ENCODE measurements at places on chromosomes 6 and 20.

- DNase-seq: no peak
Observed at GRCh38 chr20:63224412-63225081, 8.6 kb upstream of the YTHDF1 start.

DNA sequence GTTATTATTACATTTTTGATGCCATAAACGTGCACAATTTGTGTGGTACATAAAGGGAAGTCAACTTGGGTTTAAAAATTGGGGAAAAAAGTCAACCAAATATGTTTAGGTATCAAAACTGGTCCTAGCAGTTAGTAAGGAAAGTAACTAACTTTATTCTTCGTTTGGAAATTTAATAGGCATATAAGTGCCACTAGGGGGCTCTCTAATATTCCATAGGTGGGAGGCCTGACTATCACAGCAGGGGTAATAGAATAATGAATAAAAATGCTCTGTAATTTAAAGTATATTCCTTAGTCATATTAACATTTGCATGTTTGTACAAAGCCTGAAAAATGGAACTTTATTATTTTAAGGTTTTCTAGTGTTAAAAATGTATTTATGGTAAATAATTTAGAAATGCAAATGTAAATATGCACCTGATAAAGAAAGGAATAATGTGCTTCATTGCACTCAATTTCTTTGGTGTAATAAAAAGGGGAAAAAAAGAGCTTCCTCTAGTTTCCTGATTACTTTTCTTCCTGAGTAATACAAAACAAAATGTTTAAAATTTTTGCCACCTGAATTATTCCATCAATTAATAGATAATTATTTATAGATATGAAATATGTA is 125.7 kb upstream of the HDAC2 start:
- no peak for DNase-seq

- DNase-seq: no peak
Observed at GRCh38 chr20:31906001-31906400, 35.6 kb downstream of the TTLL9 start.

DNA sequence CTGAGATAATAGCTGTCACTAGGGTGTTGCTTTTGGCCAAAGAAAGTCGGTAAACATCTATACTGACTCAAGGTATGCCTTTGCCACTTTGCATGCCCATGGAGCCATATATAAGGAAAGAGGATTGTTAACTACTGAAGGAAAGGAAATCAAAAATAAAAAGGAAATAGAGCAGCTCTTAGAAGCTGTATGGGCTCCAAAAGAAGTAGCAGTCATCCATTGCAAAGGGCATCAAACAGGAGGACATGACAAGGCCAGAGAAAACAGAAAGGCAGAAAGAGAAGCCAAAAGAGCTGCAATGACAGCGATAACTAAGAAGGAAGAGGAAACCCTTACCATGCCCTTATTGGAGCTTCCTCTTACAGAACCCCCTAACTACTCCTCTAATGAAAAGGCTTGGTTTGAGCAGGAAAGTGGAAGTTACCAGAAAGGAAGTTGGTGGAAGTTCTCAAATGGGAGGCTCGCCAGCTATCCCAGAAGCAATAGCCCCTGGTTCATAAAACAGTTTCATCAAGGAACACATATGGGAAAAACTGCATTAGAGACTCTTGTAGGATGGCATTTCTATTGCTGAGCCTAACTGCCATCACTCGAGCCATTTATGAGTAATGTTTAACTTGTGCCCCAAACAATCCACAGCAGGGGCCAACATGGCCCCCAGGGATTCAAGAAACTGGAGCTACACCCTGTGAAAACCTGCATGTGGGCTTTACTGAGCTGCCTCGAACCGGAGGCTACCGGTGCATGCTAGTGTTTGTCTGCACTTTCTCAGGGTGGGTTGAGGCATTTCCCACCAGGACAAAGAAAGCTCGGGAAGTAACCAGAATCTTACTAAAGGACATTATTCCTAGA is 7.0 kb downstream of the IL22RA2 start:
- no peak for DNase-seq

DNA sequence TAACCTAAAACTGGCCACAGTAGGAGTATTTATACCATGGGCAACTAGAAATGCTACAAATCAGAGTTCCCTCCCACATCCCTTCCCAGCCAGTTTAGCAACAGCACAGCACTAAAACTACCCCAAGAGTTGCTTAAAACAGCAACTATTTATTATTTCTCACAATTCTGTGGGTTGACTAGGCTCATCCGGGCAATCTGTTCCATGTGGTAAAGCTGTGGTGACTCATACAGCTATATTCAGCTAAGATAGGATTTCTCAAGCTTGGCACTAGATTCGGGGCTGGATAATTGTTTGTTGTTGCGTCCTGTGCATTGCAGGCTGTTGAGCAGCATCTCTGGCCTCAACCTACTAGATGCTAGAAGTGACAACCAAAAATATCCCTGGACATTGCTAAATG is 8.6 kb upstream of the HECA start:
- DNase-seq: no peak

GRCh38 chr6:13946506-13946905 is 21.8 kb downstream of the RNF182 start:
- DNase-seq: no peak

DNA sequence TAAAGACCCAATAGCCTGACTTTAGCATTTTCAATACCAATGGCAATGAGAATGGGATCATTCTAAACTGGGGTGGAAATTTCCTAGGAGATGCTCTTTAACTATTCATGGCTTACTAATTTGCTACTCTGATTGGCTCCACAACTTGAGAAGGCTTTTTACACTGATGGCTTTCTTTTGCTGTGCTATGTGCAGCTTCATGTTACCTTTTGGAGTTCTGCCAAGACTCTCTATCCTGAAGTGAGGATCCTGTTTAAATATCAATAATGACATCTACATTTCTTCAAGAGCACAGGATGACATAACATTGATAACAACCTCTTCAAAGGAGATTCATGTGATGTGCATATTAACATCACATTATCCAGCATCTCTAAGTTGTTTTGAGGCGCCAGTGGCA is 43.4 kb upstream of the SIRPG start:
- DNase-seq: no peak

DNA sequence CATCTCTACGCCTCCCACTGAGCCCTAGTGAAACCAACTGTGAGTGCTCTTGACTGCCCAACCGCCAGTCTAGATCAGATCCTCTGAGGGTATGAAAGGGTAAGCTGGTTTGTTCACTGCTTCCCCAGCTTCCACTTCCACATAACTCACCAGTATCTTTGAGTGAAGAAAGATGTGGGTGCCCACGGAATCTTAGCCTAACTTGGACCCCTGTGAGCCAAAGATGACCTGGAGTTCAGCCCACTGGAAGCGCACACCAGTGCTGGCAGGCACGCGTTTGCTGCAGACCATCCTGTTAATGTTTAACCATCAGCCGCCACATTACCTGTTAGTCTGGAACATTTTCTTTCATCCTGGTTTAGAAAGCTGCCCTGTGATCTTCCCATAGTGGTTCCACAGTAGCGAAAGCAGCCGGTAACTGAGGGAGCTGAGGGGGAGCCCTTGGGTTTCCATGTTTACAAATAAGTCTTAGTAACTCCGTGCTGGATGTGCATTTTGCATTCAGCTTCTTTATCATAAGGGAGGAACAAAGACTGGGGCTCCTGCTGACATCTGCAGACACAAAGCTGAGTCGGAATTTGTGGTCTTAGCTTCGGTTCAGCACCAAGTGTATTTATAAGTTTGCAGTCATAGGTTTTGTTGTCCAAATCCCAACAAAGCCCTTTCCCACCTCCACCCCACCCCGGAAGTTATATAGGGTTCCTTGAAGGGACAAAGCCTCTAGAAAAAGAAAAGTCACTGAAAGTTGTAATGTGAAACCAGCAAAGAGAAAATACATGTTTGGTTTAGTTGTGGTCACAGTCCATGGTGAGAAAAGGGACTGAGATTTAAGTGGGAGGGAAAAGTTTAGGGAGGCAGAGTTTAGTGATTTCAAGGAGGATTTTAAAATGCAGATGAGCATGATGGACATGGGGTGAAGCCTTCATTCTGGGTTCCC is 71.0 kb downstream of the SSR1 start:
- DNase-seq: no peak

DNA sequence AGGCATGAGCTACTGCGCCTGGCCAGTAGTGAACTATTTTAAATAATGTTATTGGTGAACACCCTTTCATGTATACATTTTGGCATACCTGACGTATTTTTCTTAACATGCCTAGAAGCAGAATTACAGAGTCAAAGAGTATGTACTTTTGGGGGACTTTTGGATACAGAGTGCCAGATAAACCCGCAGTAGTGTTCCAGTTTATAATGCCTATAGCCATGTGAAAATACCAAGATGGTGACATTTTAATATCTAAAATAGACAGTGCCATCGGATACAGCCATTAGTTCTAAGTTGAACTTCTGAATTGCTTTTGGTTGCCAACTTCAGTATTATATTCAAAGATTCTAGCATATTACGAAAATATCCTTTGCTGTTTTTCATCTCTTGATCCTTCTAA is 20.3 kb downstream of the TM9SF4 start:
- DNase-seq: no peak

GRCh38 chr20:19938421-19939090 is 78.6 kb upstream of the NAA20 start:
- DNase-seq: no peak

DNA sequence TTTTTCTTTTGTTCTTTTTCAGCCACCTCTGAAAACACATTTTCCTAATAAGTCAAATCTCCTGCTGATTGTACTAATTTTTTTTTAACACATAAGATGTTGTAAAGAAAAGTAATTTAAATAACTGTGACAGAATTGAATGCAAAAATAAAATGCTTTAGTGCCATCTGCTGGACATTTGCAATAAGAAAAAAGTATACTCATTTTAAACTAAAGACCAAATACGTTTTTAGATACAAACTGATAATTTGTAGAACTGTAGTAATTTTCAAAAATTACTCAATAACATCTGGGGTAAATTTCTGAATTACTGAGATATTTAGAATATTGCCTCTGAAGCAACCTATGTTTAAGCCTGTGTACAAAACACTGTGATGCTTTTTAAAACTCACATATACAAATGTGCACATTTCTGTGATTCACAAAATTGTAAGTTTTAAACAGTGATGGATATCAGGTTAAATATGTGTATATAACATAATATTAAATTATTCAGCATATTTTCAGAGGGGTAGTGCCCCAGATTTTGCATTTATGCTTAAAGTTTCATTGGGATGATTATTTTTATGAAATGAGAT is 198.7 kb downstream of the RIMS1 start:
- DNase-seq: no peak

- DNase-seq: no peak
Observed at GRCh38 chr6:5208471-5208971, 52.2 kb downstream of the LYRM4 start.

GRCh38 chr6:2891768-2892170 is 11.3 kb downstream of the SERPINB9 start:
- no peak for DNase-seq

GRCh38 chr6:163579880-163580295 is 165.4 kb downstream of the QKI start:
- no peak for DNase-seq

DNA sequence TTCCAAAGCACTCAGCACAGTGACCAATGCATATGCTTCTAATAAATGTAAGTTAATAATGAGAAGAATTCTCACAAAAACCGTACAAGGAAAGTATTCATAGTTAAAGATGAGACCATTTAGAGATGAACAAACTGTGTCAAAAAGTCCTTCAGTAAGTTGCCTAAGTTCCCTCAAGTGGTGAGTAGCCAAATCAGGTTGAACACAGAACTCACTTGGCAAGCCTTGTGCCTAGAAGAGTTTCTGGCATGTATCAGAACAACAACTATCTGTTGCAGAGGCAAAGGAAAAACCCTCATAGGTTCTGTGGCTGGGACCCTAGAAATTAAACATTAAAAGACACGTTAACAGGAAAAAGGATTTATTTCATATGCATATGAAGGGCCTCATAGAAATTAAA is 129.6 kb upstream of the DOK5 start:
- DNase-seq: no peak

DNA sequence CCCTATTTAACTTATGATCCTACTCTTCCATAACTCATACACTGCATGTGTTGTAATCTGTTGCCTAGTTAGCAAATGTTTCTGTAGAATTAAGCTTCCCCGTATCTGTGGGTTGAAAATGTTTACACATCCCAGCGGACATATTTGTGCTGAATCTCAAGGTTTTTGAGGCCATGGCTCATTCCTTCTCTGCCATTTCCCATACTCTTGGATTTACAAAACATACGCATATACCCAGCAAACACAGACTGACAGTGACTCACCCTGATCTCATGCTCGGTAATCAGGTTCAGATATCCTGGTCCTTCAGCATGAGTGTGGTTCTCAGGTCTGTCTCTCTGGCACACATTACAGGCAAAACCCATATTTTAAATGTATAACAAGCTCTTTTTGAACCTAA is 58.7 kb downstream of the AGPAT4 start:
- no peak for DNase-seq

- no peak for DNase-seq
Observed at GRCh38 chr6:22115559-22115958, 181.3 kb downstream of the PRL start.

GRCh38 chr6:113276601-113277000 is 580.5 kb upstream of the MARCKS start:
- DNase-seq: no peak

All from mesothelial cell of epicardium (in vitro differentiated cells).